ENCODE measurements at places on chromosomes 13 and 19.
A peak's percentile ranks its signal among the peaks of the same experiment; 100 is the strongest.

DNA sequence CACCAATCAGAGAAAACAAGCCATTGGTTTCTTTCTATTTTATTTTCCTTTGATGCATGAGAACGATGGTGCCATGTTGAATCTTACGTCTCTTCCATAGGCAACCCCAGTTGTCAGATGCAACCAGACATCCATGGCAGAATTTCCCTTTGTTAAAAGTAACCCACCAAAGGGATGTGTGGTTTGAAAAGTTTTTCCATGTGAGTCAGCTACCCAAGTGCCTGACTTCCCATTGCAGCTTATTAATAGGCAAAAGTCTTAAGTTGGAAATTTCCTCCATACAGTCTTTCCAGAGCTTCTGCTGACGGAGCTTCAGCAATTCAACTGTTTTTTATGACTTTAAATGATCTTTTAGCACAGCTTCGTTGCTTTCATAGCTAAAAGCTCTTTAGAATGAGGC, 73.8 kb upstream of the FAM216B start:
- no peak for DNase-seq

GRCh38 chr13:95174517-95174916, 126.7 kb downstream of the ABCC4 start:
- DNase-seq = no peak

GRCh38 chr13:43333176-43333575, 309.8 kb downstream of the DNAJC15 start:
- no peak for DNase-seq

DNA sequence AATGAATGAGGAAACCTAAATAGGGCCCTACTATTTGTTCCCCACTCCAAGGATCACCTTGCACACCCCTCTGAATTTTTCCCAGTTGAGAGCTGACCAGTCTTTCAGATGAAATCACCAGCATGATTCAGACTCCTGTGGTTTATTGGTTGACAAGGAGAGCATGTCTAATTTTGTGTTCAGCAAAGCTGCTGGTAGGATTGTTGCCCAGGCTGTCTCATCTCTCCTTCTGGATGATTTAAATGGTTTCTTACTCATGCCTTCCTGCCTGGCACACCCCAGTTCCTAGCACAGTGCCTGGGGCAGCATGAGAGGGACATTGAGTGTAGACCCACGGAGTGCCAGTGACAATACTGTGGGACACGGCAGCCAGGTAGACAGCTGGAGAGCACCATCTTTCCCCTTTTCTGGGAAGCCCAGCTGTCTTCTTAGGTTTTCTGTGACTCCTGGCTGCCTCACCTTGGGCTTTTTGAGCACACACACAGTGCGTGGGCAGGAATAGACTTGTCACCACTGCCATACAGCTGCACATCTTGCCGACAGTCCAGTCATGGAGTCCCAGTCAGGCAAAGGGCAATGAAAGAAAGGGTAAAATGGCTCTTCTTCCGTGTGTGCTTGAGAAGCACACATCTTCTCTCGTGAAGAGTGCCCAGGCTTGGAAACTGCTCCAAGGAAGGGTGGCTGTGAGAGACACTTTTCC, 12.3 kb downstream of the FGF9 start:
- no peak for DNase-seq

GRCh38 chr19:39078436-39079200, 5.5 kb upstream of the ACP7 start:
- DNase-seq = peak; percentile 71

GRCh38 chr13:20814224-20814910, 40.6 kb upstream of the EEF1AKMT1 start:
- DNase-seq = peak; percentile 95

- DNase-seq = no peak
Observed at GRCh38 chr19:16524991-16525734, 17.1 kb downstream of the CHERP start.

DNA sequence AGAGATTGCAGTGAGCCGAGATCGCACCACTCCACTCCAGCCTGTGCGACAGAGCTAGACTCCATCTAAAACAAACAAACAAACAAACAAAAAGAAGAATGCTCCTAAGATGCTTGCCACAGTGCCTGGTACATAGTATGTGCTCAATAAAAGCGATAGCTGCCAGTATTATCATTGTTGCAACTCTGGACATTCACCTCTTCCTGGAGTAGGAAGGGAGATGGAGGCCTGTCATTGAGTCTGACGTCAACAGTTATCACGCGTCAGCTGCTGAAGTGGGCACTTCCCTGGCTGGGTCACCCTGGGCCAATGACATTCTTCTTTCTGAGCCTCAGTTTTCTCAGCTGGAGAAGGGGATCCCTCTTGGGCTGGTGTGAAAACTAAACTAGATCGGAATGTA, 4.2 kb upstream of the PLAUR start:
- no peak for DNase-seq

- no peak for DNase-seq
Observed at GRCh38 chr13:31436478-31436877, 236.7 kb downstream of the B3GLCT start.

DNA sequence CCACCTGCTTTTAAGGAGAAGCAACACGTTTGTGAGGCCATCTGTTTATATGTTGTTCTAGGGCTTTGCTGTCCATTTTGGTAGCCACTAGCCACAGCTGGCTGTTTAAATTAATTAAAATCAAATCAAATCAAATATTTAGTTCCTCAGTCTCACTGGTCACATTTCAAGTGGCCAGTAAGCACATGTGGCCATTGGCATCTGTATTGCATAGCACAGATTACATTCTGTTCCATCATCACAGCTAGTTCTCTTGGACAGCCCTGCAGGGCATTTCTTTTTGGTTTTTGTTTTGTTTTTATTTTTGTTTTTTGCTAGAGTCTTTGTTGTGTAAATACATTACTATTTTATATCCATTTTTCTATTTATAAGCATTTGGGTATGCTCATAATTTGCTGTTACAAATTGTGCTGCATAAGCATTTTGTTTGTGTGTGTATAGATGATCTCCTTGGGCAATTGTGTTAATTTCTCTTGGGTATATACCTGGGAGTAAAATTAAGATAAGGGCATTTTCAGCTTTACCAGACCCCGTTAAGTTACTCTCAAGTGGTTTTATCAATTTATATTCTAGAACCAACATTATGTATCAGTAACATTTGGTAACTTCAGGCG, 31.3 kb downstream of the SAE1 start:
- DNase-seq = no peak

DNA sequence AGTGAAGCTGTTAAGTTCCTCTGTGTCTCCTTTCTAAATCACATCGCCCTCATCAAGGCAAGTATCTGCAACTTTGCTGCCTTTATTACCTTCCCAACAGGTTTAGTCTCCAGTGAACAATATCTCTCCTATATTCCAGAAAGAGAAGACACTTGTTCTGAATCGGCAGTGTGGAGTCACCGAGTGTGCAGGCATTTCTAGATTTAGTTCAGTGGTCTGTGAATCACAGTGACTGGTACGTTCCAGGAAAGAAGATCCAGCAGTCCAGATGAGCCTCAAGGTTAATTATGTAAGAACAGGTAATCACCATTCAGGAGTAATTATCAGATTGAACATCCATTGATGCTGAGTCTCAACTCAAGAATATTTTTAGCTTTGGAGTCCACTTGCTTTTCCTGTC, 497.0 kb downstream of the FOXO1 start:
- no peak for DNase-seq

DNA sequence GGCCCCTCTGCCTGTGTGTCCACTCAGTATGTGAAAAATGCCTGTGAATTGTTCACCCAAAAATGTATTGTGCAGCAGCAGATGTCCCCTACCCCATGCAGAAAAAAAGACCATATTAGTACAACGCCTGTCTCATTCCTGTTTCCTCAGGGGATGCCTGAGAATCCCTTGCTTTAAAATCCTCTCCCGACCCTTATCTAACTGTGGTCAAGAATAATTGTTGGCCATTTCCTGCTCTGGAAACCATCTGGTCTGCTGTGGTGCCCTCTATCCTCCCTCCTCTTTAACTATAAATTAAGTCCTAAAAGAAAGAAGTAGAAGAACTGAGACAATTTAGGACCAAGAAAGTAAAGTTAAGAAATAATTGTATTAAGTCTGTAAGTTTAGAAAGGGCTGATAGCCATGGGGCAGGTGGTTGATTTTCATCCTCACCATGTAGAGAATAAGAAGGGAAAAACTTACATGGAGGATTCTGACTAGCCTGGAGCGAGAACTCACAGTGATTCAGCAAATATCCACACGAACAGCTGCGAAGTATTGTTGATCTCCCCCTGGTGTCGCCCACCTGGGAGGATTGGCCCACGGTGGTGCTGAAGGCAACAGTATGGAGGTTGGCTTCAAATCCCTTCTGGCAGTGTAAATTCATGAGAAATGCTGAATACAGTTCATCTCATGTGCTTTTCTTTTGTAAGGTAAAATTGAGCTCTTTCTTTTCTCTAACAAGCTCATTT, 85.6 kb downstream of the COL4A2 start:
- no peak for DNase-seq

DNA sequence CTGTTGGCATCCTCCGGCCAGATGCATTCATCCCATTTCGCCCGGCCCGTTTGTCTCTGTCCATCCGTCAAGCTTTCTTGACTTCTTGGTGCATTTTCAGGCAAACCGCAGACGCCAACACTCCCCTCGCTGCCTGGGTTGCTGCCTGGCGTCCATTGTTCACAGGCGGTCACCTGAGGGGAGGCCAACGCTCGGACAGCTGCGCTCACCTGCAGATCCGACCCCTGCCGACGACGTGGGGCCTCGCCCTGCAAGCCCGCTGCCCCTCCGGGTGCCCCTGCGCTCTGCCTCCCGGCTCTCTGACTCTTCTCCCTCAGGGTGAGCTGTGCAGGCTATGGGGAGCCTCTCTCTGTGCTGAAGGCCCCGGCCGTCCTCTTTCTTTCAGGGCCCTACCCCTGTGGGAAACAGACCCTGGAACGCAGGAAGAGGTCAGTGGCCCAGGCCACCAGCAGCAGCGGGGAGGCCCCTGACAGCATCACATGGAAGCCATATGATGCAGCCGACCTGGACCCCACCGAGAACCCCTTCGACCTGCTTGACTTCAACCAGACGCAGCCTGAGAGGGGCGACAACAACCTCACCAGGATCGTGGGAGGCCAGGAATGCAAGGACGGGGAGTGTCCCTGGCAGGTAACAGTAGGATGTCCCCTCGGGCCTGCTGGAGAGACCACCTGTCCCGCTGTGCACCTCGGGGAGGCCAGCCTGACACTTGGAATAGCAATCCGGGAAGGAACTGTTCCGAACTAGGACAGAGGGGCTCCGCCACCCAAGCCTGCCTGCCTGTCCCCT, 14.8 kb upstream of the PROZ start:
- no peak for DNase-seq

GRCh38 chr13:43373400-43373799, 350.0 kb downstream of the DNAJC15 start:
- no peak for DNase-seq

GRCh38 chr19:47321630-47322029, 10.3 kb upstream of the C5AR2 start:
- DNase-seq = no peak

- DNase-seq = no peak
Observed at GRCh38 chr19:19486343-19487076, 28.8 kb downstream of the TSSK6 start.

DNA sequence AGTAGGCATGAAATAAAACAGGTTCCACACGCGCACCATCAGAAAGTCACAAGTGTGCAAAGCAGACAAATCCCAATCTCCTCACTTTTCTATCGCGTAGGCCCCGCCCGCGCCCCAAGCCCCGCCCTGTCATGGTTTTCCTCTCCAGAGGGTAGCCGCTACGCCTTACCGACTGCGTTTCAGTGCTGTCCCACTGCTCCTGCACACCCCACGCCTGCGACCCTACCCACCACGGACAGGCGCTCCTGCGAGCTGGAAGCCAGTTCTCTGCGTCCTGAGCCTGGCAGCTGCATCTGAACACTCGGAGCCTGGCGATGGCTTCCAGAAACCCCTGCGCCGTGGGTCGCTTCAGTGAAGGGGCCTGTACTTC, 379 bp upstream of the ZNF470 start:
- no peak for DNase-seq

DNA sequence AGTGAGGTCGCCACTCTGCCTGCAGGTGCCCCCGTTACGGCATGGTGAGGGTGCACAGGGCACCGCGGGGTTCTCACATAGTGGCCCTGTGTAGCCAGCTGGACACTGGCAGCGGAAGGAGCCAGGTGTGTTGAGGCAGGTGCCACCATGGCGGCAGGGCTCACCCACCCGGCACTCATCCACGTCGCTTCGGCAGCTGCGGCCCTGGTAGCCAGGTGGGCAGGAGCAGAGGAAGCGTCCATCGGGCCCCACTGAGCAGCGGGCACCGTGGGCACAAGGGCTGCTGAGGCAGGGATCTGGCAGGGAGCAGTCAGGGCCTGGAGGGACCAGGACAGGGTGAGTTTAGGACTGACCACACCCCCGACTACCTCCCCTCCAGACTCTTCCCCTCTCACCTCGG, 8.8 kb downstream of the NOTCH3 start:
- DNase-seq = no peak

DNA sequence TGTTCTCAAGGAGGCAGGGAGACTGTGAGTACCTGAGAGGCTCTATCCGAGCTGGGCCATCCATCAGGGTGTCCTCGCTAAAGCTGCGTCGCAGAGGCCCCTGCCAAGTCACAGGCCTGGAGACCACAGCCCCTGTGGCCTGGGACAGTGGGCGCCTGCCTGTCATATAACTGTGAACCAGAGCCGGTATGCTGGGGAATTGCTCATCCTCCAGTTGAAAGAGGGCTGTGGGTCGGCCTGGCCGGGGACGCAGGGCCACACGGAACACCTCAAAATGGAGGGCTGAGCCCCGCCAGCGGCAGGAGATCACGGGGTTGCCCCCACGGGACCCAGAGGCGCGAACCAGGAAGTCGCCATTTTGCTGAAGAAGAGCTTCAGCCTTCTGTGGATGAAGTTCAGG, 6.6 kb downstream of the SH2D3A start:
- no peak for DNase-seq

GRCh38 chr13:76745261-76746200, 140.7 kb downstream of the KCTD12 start:
- peak; percentile 33 for DNase-seq

All from pulmonary artery endothelial cell (primary cell).